Pulmonary artery endothelial cell (primary cell): ENCODE measurements at places on chromosomes 6 and 20. TPM values are rescaled to one million over a fixed set of nuclear protein-coding genes. Genes with fewer than 3 reads are reported as not detected.

MLIP gene
- total RNA-seq, result 10.8 and 21.7 TPM in 2 replicates

SLC13A3 gene
- total RNA-seq, result 0.04 and 0.40 TPM in 2 replicates

PRSS35 gene
- total RNA-seq, result 0.07 TPM in 2 replicates

- no peak for DNase-seq
These were observed at the start of gene ADGRF4 for GRCh38 chr6:47698342-47698787. TSS of gene ADGRF4 (plus strand) at chr6:47698580. CDS start at chr6:47707246, 8,666 bp downstream.

SGK2 gene
- 0.07 TPM in 1 of 2 replicates, not detected in the other for total RNA-seq

GRCh38 chr6:12578751-12579150 lies 137.8 kb upstream of the PHACTR1 start:
- DNase-seq, result no peak

AKAP12 gene
- total RNA-seq, result 285 and 309 TPM in 2 replicates

GRCh38 chr6:75205776-75206575 lies at the start of gene COL12A1:
TSS of gene COL12A1 (minus strand) at chr6:75206053. CDS start at chr6:75202792, 3,261 bp downstream.
- DNase-seq, result no peak
